ENCODE measurements at places on chromosomes 5 and 9.

DNA sequence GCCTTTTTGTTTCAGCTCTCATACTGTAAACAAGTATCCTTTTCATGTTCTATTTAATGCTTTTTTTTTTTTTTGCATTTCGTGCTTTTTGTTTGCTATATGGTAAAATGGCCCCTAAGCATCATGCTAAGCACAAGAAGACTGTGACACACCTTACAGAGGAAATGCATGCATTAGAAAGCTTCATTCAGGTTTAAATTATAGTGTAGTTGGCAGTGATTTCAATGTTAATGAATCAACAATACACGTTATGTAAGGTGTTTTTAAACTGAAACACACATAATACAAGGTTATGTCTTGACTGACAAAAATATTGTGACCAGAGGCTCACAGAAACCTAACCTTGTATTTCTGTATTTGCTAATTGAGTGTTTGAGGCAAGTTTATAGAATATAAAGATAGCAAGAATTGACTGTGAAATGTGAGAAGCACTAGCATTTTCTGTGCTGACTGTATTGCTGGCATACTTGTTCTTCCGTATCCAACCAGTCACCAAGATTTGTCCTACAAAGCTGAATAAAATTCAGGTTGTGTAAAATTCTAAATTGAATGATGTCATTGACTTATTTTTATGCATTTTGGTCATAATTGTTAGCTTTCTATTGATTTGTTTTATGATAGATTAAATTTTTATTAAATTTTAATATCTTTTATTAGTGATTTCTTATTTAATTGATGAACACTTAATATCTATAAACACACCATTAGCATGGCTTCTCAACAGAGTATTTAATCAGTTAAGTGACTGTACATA lies 4.1 kb downstream of the CFAP95 start:
- no peak for DNase-seq

DNA sequence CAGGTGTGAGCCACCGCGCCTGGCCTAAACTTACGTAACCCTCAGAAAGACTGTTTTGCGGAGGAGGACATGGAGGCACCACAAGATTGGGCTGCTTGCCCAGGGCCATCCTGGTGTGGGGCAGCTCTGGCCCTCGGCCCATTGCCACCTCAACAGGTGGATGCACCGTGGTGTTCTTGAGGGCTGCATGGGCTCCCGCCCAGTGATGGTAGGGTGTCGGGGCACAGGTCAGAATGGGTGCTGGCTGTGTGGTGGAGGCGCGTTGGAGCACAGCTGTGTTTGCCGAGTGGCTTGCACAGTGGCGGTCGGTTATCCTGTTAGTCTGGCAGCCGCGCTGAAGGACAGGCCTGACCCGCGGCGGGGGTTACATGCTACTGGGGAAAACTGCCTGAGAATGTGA lies 196.9 kb downstream of the CACNA1B start:
- DNase-seq = no peak

DNA sequence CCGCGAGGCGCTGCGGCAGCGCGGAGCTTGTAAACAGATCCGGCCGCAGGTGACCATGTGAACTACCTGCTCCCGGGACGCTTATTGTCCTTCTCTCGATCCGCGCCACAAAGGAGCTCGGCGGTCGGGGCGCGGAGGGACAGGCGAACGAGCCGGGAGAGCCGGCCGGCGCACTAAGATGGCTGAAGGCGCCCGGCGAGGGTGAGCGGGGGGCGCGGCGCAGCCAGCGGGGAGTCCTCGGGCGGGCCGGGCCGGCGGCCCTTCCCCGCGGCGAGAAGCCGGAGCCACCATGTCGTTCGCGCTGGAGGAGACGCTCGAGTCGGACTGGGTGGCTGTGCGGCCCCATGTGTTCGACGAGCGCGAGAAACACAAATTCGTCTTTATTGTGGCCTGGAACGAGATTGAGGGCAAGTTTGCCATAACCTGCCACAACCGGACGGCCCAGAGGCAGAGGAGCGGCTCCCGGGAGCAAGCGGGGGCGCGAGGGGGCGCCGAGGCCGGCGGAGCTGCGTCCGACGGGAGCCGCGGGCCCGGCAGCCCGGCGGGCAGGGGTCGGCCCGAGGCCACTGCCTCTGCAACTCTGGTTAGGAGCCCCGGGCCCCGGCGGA lies 535 bp downstream of the JMY start:
- DNase-seq = peak; percentile 68

DNA sequence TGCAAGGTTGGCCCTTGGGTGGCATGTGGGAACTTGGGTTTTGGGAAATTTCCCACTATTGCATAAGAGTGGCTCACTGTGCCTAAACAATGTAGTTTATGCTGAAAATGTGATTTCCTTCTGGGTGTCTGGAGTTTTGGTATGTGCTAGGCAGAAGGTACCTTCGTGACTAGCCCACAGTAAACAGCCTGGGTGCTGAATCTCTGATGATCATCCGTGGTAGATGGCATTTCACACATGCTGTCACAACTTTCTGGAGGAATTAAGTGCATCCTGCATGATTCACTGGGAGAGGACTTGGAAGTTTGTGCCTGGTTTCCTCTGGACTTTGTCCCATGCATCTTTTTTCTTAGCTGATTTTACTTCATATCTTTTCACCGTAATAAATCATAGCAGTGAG lies 64.5 kb downstream of the LNPEP start:
- DNase-seq = no peak

DNA sequence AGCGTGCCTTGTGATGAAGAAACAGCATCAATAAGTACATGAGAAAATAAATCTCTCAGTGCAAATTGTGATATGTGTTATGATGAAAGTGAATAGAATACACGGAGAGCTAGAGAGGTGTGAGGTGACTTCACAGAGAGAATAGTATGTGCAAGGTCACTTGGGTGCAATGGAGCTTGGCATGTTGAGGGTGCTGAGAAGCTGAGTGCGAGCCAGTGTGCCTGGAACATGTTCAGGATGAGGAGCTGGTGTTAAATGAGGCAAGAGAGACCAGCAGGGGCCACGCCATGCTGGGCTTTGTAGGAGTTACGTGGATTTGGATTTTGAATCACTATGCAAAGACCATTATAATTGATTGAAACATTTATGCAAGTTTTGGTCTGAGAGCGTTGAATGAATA lies 12.8 kb upstream of the RPS23 start:
- no peak for DNase-seq

GRCh38 chr5:141605523-141606277 lies 13.1 kb downstream of the DIAPH1 start:
- DNase-seq = no peak

All from GM23248 (cell line).